B cell (primary cell): ENCODE measurements at places on chromosomes 12 and 14. TPM values are rescaled to one million over a fixed set of nuclear protein-coding genes. Genes with fewer than 3 reads are reported as not detected.

GRCh38 chr14:105141486-105142281, 26.9 kb downstream of the JAG2 start:
- DNase-seq, result no peak

- DNase-seq, result peak; percentile 31
These were observed 929 bp downstream of the CHD8 start for GRCh38 chr14:21454843-21455544.

DNA sequence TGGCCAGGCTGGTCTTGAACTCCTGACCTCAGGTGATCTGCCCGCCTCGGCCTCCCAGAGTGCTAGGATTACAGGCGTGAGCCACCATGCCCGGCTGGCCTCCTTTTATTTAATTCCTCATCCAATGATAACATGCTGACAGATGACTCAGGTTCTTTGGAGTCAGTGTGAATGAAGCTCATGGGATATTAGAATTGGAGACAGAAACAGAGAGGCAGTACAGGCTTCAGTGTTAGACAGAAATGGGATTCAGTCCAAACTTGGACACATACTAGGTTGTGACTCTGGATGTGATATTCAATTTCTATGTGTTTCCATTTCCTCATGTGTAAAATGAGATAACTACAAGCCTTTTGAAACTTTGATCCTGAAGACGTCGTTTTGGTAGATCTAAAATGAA, 47.3 kb downstream of the PDE3A start:
- no peak for DNase-seq

- DNase-seq, result no peak
These were observed 571.0 kb downstream of the SLC6A15 start for GRCh38 chr12:84341467-84342193.

The TMEM30B gene
- 0.09 and 0.19 TPM in 2 replicates for polyA plus RNA-seq

The NEUROD4 gene
- not detected in 2 replicates for polyA plus RNA-seq

The ALDH1L2 gene
- polyA plus RNA-seq, result 0.04 and 0.13 TPM in 2 replicates

The NINJ2 gene
- polyA plus RNA-seq, result 5.9 and 10.2 TPM in 2 replicates
